ENCODE measurements at places on chromosomes 6 and 20.

- no peak for DNase-seq
Observed at GRCh38 chr6:5151955-5152401, 66.8 kb downstream of the PPP1R3G start.

DNA sequence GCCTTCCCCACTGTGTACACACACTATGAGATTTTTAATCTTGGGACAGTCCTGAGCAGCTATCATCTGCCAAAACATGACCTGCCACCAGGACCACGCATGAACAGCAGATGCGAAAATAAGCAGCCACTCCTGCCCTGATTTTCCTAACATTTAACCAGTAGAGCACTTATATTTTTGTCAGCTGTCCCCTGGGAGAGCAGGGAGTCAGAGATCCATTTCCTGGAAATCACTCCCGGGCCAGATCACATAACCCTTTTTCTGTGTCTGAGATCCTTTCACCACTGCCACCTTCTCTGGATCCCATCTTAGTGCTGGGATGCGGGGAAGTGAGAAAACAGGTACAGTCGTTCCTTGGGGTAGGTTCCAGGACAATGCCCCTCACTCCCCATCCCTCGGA lies 5.7 kb downstream of the SDCBP2 start:
- DNase-seq = no peak

GRCh38 chr20:658731-659291 lies 5.8 kb upstream of the SRXN1 start:
- DNase-seq = no peak

DNA sequence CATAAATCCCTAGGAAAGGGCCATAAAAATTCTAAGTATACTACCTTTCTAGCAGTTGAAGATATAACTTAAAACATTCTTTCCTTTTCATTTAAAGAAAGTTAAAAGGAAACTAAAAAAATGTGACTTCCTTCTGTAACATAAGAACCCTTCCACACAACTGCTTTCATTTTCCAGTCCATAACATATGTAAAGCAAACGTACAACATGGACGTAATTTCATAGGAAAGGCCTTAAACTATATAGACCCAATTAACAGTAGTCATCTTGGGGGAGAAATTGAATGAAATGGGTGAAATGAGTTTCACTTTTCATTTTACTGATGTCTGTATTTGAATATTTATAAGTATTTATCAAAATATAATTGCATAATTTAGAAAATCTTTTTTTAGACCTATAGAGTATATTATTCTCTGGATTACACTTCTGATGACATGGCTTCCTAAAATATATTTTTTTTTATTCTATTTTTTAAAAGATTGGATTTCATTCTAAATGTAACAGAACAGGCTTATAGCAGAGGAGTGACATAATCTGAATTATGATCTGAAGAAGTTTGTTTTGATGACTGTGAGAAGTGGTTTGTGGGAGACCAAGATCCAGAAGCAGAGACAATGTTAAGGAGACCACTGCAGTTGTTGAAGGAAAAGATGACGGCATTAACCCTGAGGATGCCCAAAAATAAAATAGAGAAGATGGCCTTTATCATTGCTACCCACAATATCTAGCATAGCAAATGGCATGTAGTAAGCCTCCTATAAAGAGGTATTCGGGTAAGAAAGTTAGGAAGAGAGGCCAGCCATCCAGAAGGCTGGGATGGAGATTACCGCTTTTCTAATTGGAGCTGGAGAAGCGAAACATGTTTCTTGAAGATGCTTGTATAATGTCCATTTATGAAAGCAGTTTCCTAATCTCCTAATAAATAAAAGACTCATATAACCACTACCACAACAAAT lies 260.4 kb downstream of the PTPRK start:
- no peak for DNase-seq

GRCh38 chr6:57021086-57021720 lies 25.3 kb upstream of the KIAA1586 start:
- peak; percentile 65 for DNase-seq

GRCh38 chr20:32470940-32471339 lies 112.8 kb downstream of the ASXL1 start:
- DNase-seq = no peak

GRCh38 chr6:208938-209337 lies 83.3 kb upstream of the DUSP22 start:
- DNase-seq = no peak

DNA sequence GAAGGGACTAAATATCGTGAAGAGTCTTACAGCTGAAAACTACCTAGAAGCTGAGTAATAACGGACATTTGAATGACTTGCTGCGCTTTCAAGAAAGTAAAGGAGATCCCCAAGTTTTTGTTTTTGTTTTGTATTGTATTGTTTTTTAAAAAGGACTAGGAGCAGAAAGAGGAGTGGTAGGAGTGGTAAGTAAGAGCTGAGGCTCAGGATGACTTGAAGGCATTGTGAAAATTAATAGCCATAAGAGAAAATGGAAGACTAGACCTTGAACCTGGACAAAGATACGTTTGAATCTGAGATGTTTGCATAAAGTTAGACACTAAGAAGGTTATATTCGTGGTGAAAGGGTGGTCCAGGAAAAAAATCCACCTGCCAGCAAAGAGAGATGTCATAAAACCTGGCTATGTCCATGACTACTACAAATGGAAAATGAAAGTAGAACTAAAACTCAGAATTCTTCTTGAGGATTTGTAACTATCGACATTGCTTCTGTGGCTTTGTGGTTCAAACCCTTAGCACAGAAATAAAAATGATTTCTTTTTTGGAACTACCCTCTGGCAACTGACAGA lies 824.8 kb upstream of the FLRT3 start:
- DNase-seq = no peak

DNA sequence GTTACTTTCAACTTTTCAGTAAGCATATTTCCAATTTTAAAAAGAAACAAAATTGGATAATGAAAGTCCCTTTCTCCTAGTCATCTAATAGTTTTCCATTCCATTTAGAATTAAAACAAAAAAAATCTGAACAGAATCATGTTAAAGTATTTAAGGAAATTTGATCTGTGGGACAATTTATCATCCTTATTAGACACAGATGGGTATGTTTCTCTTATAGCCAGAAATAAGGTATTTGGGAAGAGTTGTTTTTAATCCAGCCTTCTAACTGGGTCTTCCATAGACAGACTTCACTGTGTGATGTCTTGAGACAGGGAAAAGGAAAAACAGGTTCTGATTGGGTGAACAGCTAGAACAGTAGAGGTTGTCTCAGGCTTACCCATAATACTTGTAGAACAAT lies 39.5 kb upstream of the STXBP5 start:
- no peak for DNase-seq

DNA sequence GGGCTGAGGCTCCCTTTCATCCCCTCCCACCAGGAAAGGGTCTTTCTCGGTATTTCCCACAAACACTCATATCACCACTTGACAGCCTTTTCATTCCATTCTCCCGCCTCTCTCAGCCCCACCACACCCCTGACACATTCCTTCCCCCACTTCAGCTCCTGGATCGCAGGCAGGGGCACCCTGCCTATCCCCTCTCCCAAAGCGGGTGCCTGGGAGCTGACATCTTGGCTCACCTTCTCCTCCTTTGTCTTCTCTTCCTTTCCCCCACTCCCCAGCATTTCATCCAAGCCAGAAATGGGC lies 10.2 kb upstream of the VEGFA start:
- no peak for DNase-seq

GRCh38 chr6:35363293-35363750 lies 21.0 kb downstream of the PPARD start:
- peak; percentile 28 for DNase-seq

DNA sequence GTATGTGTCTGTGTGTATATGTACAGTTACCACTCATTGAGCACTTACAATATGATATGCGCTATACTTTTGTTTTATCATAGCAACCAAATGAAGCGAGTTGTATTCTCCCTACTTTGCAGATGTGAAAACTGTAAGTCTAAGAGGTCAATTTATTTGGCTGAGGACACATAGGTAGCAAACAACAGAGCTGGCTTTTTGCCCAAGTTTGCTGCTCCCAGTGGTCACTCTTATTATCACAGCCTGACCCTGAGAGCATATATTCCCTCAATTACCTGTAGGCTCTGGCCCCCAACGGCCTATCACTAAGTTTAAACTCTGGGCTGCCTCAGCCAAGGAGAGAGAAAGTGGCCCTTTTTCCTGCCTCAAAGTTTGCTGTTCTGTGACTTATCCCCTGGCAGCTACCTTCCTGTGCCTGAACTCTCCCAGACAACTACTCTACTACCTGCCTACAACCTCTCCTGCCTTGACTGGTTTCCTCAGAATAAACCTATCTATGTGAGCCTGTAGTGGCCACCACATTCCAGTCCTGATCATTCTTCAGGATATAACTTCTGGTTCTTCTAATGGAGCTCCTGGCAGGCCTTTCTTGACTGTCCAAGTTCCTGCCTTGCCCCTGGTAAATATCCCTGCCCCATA lies 221.8 kb downstream of the FRK start:
- DNase-seq = no peak

DNA sequence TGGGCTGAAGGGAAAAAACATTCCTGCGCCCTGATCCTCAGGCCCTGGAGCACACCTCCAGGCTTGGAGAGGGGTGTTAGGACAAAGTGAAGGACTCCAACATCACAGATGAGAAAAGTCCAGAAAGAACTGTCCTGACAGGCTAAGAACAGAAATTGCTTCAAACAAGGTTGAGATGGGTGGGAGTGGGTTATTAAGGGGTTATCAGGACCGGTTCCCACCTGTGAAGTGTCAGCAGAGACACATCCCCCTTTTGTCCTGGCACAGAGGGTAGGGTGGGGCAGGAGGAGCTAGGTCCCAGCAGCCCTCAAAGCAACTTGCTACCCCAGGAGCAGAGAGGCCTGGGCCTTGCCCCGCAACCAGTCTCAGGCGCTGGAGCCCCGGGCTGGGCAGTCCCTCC lies 3.5 kb downstream of the SPDEF start:
- no peak for DNase-seq

- DNase-seq = no peak
Observed at GRCh38 chr6:75089921-75090320, 115.9 kb downstream of the COL12A1 start.

- peak; percentile 59 for DNase-seq
Observed at GRCh38 chr6:14384175-14384949, 266.8 kb downstream of the CD83 start.

DNA sequence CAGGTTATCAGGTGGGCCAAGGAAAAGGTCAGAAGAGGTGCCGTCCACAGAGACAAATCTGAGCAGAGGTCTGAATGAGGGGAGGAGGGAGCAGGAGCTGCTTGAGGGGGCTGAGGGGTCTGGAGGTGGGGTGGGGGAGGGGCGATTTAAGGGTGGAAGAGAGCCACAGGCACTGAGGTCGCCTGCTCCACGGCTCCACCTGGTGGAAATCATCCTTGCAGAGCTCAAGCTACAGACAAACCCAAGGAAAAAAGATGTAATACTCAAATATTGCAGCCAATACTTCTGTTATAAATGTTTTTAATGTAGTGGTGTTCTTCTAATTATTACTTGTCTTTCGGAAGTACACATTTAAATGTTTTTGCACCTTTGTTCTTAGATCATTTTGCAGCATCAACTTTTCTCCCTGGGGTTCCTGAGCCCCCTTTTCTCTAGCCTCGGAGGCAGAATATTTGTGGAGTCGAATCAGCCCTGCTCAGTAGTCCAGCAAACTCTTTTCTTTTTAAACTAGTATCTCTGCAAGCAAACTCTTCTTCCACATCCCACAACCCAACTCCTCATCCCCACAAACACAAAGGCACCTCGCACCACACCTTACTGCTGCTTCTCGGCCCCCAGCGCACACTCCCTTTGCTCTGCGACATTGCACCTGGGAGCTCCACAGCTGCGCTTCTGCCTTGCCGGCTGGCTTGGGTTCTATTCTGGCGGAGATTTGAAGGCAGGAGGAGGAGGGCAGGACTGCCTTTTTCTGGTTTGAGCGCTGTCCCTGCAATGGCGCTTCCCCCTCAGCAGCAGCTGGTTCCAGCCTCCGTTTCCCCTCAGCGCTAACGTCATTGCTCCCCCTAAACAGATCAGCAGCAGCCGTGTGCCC lies 51.0 kb upstream of the TFAP2A start:
- DNase-seq = no peak

DNA sequence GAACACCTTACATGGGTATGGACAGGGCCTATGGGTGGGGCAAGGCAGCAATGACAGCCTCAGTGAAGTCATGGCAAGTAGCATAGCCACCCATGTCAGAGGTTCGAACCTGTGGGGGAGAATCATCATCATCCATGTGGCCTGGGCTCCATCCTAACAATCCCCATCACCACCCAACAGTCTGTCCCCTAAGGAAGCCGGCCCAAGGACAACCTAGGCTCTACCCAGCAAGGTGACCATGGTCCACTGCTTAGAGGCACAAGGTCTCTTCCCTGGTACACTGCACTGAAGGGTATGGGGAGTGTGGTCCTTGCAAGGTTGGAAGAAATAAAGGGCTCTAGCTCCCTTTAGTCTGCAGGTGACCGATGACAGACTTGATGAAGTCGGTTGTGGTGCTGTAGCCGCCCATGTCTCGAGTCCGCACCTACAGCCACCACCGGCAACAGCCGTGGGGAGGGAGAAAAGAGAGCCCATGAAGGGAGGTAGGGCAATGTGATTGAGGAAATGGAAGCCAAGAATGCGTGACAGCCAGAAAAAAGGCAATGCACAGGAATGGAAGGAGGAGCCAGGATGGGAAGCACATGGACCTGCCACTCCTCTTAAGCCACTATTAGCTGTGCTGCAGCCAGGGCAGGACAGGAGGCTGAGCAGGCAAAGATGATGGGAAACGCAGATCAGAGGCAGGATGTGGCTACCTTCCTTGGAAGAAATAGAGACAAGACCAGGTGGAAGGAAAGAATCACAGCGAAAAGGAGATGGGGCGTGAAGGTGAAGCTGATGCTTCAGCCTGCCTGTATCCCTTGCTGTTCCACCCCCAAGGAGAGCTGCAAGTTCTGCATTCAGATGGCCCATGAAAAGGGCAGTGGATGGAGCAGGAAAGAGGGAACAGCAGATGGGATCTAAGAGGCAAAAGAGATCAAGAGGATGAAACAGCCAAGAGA lies 5.3 kb downstream of the IDH3B start:
- peak; percentile 27 for DNase-seq

- DNase-seq = no peak
Observed at GRCh38 chr6:150711584-150712504, 112.2 kb downstream of the PLEKHG1 start.

- no peak for DNase-seq
Observed at GRCh38 chr6:67814262-67814661, 820.8 kb upstream of the ADGRB3 start.

DNA sequence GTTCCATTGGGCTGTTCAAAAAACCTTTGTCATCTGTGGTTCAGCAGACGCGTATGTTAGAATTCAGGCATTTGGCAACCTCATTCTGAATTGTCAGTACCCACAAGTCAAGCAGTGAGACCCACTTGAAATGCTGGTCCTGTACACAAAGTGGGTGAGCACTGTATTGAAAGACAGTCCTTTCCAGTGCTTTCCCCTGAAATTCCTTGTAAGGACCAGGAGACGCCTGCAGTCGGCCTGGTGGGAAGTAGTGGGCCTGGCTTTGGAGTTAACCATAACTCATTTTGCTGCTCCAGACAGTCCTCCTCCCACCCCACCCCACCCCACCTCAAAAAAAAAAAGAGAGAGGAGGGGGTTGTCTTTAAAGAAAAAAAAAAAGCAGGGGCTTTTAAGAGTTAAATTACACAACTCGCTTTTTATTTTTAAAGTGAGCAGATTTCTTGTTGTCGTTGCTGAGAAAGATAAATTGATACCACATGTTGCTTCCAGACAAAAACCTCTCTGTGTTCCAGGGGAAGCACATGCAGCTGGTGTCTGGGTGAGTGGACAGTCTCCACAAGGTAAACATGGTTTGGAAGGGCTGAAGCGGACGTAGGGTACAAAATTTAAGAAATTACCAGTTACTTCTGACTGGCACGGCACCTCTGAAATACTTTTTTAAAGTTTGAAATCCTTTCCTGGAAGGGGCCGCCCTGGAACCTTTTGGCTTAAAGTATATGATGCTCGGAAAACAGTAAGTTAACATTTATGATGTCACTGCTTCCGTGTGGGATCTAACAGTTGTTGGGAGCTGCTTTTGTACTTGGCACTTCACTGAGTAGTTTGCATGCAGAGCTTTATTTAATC lies 95.3 kb downstream of the FOXO3 start:
- DNase-seq = no peak
